Kidney (tissue), 22 donors: ENCODE measurements at places on chromosomes 5 and 9. TPM values are rescaled to one million over a fixed set of nuclear protein-coding genes. Genes with fewer than 3 reads are reported as not detected.

The ACTBL2 gene
- polyA plus RNA-seq: not detected

The PCDHGA4 gene
- 0.13 TPM for polyA plus RNA-seq

DNA sequence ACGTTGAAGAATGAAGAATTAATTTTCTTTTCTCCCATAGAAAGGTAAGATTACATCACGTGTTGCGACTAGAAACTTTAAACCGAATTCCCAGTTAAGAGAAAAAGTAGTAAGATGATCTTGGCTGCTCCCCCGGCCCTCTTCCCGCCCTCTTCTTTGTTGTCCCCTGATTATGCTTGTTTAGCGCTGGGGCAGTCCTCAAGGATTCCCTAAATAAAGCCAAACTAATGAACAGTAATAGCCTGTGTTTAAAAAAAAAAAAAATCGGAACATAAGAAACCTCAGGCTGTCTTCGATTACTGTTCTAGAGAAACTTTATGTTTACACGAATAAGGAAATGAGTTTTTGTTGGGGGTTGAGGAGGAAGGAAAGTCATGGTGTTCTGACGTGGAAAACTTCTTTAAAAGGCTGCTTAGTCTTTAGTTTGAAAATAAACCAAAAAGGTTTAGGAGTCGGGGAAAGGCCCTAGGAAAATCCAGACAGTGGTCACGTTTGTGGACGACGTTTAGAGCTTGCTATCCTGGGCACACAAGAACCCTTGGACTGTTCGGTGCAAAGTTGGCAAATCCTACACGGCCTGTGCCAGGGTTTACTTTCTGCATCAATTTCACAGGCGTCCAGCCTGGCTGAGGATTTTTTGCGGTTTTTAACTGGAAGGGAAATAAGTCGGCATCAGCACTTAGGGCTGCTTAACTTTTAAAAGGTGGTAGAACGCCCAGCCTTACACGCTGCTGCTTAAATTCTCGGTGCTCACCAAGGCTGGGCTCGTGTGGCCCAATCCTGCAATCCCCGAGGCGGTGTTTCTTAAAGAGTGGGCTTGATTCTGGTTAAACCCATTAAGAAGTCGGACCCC lies 1.1 kb upstream of the MAT2B start:
- DNase-seq: peak; percentile 86
- H3K4me3 ChIP-seq: peak overlapping the region; percentile 97
- H3K27ac ChIP-seq: peak overlapping the region; percentile 94
- H3K4me1 ChIP-seq: peaks cover 15% of the 10 kb centered on the region
- H3K36me3 ChIP-seq: no peaks in the 10 kb centered on the region

- peak overlapping the region; percentile 11 for H3K27ac ChIP-seq
- peak; percentile 59 for DNase-seq
- no peaks in the 10 kb centered on the region for H3K27me3 ChIP-seq
Observed at GRCh38 chr5:150130493-150130922, 25.1 kb downstream of the PDGFRB start.

DNA sequence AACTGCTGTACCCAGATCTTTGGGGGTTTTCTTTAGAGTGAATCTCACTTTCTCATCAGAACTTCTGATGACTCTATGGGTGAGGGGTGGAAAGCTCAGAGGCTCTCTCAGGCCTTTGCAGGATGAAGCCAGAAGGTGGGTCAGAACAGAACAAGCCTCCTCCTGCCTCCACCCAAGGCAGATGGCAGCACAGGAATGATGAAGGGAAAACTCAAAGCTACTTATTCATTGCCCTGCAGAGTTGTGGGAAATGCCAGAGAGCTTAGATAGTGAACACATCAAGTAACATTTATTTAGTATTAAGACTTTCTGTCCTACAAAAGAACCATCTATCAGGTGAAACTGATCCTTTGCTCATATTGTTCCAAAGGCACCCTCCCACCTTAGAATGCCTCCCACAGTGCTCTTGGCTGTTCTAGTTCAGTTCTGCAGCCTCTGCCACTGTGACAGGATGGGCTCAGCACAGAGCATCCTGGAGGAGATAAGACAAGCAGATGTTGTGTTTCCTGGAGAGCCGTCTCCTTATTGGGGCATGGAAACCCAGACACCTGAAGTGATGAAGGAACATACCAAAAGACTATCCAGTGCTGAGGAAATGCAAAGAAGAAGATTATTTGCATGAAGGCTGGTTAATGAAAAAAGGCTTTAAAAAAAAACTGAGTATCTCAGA lies 146.6 kb downstream of the ADAMTS12 start:
- H3K4me3 ChIP-seq: no peak overlapping the region
- no peak overlapping the region for H3K27ac ChIP-seq
- H3K36me3 ChIP-seq: no peaks in the 10 kb centered on the region
- H3K27me3 ChIP-seq: no peaks in the 10 kb centered on the region

DNA sequence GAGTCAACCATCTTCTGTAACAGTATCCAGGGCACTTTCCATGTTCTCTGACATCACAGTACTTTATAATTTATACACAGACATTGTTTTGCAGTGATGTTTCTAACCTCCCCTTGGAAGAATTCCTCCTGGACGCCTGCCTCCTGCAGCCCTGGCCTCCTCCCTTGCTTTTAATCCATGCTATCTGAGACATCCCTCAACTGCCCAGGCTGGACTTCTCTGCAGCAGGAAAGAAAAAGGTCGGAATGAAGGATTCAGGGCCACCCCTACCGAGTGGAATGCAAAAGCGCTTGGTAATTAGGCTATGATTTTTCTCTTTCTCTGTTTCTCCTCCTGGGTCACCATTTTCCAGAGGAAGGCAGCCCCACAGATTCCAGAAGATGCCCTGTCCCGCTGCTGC lies 47.0 kb upstream of the SHC3 start:
- H3K4me1 ChIP-seq: no peaks in the 10 kb centered on the region
- no peaks in the 10 kb centered on the region for H3K36me3 ChIP-seq
- H3K27ac ChIP-seq: no peak overlapping the region
- H3K4me3 ChIP-seq: no peak overlapping the region
- H3K27me3 ChIP-seq: no peaks in the 10 kb centered on the region

- H3K36me3 ChIP-seq: no peaks in the 10 kb centered on the region
- peaks cover 16% of the 10 kb centered on the region for H3K4me1 ChIP-seq
- DNase-seq: no peak
- no peak overlapping the region for H3K4me3 ChIP-seq
- no peaks in the 10 kb centered on the region for H3K27me3 ChIP-seq
Observed at GRCh38 chr5:133933670-133934295, 34.6 kb downstream of the C5orf15 start.

GRCh38 chr5:95923918-95924544 lies 37.6 kb downstream of the ELL2 start:
- DNase-seq: no peak
- H3K4me3 ChIP-seq: no peak overlapping the region
- H3K27ac ChIP-seq: no peak overlapping the region
- H3K27me3 ChIP-seq: no peaks in the 10 kb centered on the region
- no peaks in the 10 kb centered on the region for H3K4me1 ChIP-seq
- H3K36me3 ChIP-seq: no peaks in the 10 kb centered on the region

DNA sequence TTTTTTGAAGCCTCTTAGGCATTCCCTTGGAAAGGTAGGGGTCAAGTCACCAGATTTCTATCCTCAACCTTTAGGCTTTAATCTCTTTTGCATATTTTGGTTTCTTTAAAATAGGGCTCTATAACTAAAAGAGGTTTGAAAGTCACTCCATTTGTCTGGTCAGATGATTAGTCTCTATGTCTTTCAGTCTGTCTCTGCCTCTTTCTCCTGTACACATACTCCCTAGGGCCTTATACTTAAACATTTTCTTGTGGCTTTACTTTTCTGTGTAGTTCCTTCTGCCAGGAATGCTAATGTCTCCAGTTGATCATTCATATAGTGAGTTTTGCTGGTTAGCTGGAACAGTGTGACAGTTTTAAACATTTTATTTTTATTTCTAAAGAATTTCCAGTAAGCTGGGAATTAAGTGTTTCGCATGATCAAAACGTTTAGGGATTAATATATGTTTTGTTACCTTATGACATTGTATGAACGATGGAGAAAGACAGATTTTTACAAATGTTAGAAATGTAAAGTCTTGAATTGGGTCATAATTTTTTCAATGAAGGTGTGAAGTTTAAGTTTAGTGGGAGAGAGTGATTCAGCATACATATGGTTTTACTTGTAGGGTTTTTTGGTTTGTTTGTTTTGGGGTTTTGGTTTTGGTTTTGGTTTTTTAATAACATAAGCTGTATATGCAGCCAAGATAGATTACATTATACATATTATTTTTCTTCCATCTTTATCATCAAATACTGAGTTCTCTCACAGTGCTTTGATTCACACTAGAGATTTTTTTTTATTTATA lies 90.6 kb downstream of the ZCCHC7 start:
- no peaks in the 10 kb centered on the region for H3K4me1 ChIP-seq
- H3K4me3 ChIP-seq: no peak overlapping the region

DNA sequence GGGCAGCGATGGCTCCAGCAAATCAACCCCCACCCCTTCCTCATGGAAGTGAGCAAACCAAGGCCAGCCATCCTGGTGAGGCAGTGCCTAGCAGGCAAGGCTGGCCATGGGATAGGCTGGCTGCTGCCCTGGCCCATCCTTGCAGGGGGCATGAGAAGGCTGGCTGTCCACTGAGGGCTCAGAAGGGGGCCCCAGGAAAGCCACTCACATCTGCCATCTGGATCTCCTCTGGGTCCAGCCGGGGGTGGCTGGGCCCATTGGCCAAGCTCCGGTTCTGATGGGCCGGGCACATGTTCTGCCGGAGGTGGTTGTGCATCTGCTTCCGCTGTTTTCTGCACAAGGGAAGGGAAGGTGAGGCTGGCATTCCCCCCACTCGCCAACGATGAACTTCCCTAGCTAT lies 57.1 kb downstream of the PSD2 start:
- H3K4me3 ChIP-seq: no peak overlapping the region
- H3K27me3 ChIP-seq: no peaks in the 10 kb centered on the region
- no peak overlapping the region for H3K27ac ChIP-seq
- DNase-seq: no peak

- H3K27me3 ChIP-seq: no peaks in the 10 kb centered on the region
- no peak overlapping the region for H3K27ac ChIP-seq
- H3K4me1 ChIP-seq: no peaks in the 10 kb centered on the region
- DNase-seq: no peak
- H3K4me3 ChIP-seq: no peak overlapping the region
Observed at GRCh38 chr5:10315201-10315600, 7.5 kb upstream of the CMBL start.

- no peak overlapping the region for H3K27ac ChIP-seq
- H3K4me3 ChIP-seq: no peak overlapping the region
- no peaks in the 10 kb centered on the region for H3K4me1 ChIP-seq
- DNase-seq: no peak
- no peaks in the 10 kb centered on the region for H3K27me3 ChIP-seq
Observed at GRCh38 chr5:17828681-17829080, 194.4 kb downstream of the TAF11L14 start.

GRCh38 chr5:2767089-2767488 lies 15.6 kb upstream of the IRX2 start:
- no peaks in the 10 kb centered on the region for H3K36me3 ChIP-seq
- no peaks in the 10 kb centered on the region for H3K4me1 ChIP-seq
- H3K27ac ChIP-seq: no peak overlapping the region
- H3K4me3 ChIP-seq: no peak overlapping the region

DNA sequence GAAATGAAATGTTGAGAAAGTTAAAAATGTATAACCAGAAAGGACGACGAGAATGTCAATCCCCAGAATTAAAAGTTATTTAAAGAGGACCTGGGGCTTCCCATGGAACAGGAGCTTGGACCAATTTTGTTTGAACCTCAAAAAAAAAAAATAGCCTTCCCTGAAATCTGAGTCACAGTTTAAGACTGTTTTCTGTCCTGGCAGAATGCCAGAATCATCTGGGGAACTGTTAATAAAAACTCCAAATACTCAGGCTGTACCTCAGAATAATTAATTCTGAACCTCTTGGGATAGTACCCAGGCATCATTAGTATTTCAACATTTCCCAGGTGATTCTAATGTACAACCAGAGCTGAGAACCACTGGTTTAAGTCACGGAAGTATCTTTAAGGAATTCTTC lies 102.2 kb upstream of the SLCO6A1 start:
- DNase-seq: no peak
- no peaks in the 10 kb centered on the region for H3K4me1 ChIP-seq
- no peak overlapping the region for H3K4me3 ChIP-seq

- H3K4me1 ChIP-seq: peaks cover 11% of the 10 kb centered on the region
- H3K4me3 ChIP-seq: peak overlapping the region; percentile 74
- DNase-seq: peak; percentile 44
- H3K27me3 ChIP-seq: no peaks in the 10 kb centered on the region
- H3K36me3 ChIP-seq: no peaks in the 10 kb centered on the region
Observed at GRCh38 chr9:505741-506059, 291.0 kb downstream of the DOCK8 start.

GRCh38 chr5:149902177-149902576 lies 42.4 kb downstream of the PDE6A start:
- H3K36me3 ChIP-seq: no peaks in the 10 kb centered on the region
- H3K27ac ChIP-seq: no peak overlapping the region
- no peaks in the 10 kb centered on the region for H3K4me1 ChIP-seq

- H3K4me1 ChIP-seq: no peaks in the 10 kb centered on the region
- H3K27ac ChIP-seq: no peak overlapping the region
- DNase-seq: no peak
- H3K4me3 ChIP-seq: no peak overlapping the region
- no peaks in the 10 kb centered on the region for H3K36me3 ChIP-seq
- no peaks in the 10 kb centered on the region for H3K27me3 ChIP-seq
Observed at GRCh38 chr9:90975781-90976538, 174.3 kb downstream of the SYK start.

GRCh38 chr9:137301081-137301947 lies 757 bp downstream of the NRARP start:
- peak overlapping the region; percentile 51 for H3K27ac ChIP-seq
- H3K36me3 ChIP-seq: no peaks in the 10 kb centered on the region
- peak; percentile 75 for DNase-seq
- H3K4me3 ChIP-seq: peak overlapping the region; percentile 66
- H3K4me1 ChIP-seq: no peaks in the 10 kb centered on the region

DNA sequence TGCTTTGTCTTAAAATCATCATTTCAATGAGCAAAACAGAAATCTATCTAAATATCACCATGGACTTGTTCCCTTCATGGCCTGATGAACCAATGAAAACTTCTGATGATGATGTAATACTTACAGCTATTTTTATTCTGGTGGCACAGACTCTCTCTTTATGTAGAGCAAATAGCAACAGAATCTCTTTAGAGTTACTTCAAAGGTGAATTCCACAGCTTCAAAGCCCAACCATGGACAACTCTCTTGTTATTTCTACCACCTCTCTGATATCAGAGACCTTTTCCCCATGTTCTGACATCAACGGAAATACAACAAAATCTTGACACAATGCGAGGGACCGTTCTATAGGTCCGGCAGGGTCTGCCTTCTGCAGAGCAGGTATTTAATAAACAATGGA lies 70.1 kb downstream of the RETREG1 start:
- H3K27me3 ChIP-seq: no peaks in the 10 kb centered on the region
- H3K27ac ChIP-seq: no peak overlapping the region
- H3K4me3 ChIP-seq: no peak overlapping the region
- no peaks in the 10 kb centered on the region for H3K4me1 ChIP-seq
- no peaks in the 10 kb centered on the region for H3K36me3 ChIP-seq
- no peak for DNase-seq

DNA sequence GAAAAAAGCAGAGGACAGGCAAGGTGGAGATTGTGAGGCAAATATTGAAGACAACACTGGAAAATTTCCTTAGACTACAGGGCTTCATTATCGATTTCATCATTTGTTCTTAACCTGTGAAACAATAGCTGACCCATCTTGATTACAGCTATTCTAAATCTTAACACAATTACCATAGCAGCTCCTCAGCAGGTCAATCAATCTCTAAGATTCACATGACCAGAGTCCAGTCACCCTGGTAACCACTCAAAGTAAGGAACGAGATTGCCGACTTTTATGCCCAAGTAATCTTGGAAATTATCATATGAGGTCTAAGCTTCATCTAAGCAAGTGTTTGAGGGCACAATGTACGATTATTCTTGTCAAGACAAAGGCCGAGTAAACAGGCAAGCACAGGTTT lies 93.8 kb downstream of the TTC39B start:
- peak overlapping the region; percentile 45 for H3K27ac ChIP-seq
- H3K27me3 ChIP-seq: no peaks in the 10 kb centered on the region
- no peaks in the 10 kb centered on the region for H3K36me3 ChIP-seq
- no peak for DNase-seq
